ENCODE measurements at places on chromosomes 13 and 19.
A peak's percentile ranks its signal among the peaks of the same experiment; 100 is the strongest.

- no peak for DNase-seq
These were observed 6.9 kb downstream of the FUT2 start for GRCh38 chr19:48702701-48703100.

DNA sequence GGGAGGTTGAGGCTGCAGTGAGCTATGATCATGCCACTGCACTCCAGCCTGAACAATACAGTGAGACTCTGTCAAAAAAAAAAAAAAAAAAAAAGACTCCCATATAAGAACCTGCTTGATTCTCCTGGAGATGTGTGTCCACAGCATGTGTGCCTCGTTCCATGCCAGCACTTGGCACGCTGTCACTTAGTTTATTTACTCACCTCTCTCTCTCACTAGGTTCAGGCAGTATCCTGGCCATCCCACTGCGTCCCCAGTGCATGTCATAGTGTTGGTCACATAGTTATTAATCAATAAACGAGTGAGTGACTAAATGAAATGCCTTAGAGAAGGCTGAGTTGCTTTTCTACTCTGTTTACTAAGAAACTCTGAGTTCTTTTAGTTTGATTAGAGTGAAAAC is 79.1 kb upstream of the GPR12 start:
- no peak for DNase-seq

GRCh38 chr19:3981373-3981735 is 3.9 kb downstream of the EEF2 start:
- DNase-seq: no peak

- no peak for DNase-seq
These were observed 844.9 kb downstream of the OLFM4 start for GRCh38 chr13:53873558-53873957.

- peak; percentile 57 for DNase-seq
These were observed 75.3 kb downstream of the CACNA1A start for GRCh38 chr19:13430790-13431582.

DNA sequence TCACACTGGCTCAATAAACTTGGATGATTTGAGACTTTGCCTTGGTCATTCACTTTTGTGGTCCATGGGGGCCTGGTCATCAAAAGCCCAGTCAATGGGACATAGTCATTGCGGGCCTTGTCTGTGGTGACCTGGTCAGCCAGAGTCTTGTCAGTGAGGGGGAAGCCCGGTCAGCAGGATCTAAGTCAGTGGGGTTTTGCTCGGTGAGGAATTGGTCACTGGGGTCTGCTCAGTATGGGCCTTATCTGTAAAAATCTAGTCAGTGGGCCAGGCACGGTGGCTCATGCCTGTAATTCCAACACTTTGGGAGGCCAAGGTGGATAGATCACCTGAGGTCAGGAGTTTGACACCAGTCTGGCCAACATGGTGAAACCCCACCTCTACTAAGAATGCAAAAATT is 63.7 kb upstream of the TPM4 start:
- DNase-seq: no peak

- DNase-seq: no peak
These were observed 3.3 kb downstream of the EEF2 start for GRCh38 chr19:3981736-3982681.

GRCh38 chr19:47377801-47378200 is 28.7 kb downstream of the DHX34 start:
- DNase-seq: no peak

DNA sequence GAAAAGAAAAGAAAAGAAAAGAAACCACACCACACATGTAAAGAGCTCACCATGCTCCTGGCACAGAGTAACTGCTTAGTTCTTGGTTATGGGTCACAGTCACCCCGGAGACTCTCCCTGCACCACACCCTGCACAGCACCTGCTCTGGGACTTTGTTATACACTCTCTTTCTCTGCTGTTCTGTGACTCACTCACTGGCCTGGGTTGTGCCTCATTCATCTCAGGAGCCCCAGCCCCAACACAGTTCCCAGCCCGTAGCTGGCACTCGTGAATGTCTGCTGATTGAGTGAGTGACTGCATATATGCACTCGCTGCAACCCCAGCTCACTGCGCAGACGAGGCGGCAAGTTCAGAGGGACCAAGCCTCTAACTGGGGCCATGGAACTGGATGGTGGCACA is 22.9 kb upstream of the ZNF507 start:
- DNase-seq: no peak

DNA sequence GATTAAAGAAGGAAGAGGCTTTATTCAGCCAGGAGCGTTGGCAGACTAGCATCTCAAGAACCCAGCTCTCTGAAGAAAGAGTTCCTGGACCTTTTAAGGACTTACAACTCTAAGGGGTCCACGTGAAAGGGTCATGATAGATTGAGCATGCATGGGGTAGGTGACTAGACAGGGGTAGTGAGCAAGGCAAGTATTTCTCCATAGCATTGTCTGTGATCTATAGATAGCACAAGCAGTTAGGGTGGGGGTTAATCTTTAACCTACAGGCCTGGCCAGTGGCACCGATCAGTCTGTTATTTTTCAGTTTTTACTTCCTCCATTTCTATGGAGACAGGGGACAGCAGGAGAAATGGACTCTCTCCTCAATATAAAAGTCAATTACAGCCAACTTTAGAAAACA is 983.7 kb downstream of the SLITRK1 start:
- DNase-seq: no peak

DNA sequence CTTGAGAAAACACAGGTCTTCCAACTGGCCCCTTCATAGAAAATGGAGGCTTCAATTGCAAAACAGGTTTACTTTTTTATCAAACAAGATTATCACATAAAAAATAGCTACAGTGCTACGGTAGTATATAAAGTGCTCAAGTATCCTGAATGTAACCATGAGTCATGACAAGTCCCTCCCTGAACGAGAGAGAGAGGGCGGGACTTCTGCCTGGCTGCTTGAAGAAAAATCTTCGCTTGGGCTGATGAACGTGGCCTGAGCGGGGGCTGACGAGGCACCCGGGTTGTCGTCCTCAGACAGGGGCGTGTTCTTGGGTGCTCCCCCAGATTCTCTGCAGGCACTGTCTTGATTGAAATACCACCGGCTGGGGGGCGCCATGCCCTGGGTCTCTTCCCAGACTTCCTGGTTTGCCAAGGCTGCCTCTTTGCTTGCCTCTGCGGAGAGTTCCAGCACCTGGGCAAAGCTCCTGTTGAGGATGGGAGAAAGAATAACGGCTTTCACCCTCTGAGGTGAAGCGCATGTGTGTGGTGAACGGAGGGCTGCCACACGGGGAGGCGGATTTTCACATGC is 23.2 kb upstream of the CPAMD8 start:
- peak; percentile 21 for DNase-seq

- no peak for DNase-seq
These were observed 13.2 kb downstream of the SPACA6 start for GRCh38 chr19:51706296-51706695.

GRCh38 chr13:112516218-112516617 is 71.7 kb downstream of the TUBGCP3 start:
- DNase-seq: no peak
